Anterior cingulate cortex (tissue), 58 donors: ENCODE measurements at places on chromosomes 2 and 18.
A peak's percentile ranks its signal among the peaks of the same experiment; 100 is the strongest.

- peak; percentile 15 for DNase-seq
These were observed 237.7 kb downstream of the SEPTIN10 start for GRCh38 chr2:109376115-109376514.

DNA sequence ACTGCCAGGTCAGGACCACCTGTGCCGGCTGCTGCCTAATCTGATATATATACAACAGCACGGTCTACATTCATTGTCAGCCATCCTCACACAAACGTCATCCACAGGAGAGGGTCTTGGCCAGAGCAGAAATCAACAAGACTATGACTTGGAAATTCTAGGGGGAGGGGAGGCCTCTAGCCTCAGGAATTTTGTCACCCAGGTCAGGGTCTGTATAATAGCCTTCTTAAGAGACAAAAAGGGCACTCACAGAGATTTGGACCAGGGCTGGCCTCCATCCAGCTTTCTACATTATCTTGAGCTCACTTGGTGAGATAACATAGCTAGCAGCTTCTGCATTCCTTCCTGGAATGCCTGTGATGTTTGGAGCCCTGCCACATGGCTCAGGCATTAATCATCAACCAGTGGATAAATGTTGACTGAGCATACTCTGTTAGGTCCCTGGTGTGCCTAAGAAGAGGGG is 50.4 kb upstream of the CTIF start:
- DNase-seq = no peak

GRCh38 chr2:7994397-7994951 is 687.4 kb upstream of the ID2 start:
- no peak for DNase-seq

- no peak for DNase-seq
These were observed 4.6 kb downstream of the SP140 start for GRCh38 chr2:230230087-230230486.

GRCh38 chr2:33115196-33115595 is 168.4 kb downstream of the LTBP1 start:
- no peak for DNase-seq

GRCh38 chr2:2840681-2841300 is 509.7 kb upstream of the MYT1L start:
- no peak for DNase-seq

GRCh38 chr18:57523171-57523956 is 63.1 kb downstream of the FECH start:
- DNase-seq = no peak
